ENCODE measurements at places on chromosomes 12 and 14. TPM values are rescaled to one million over a fixed set of nuclear protein-coding genes. Genes with fewer than 3 reads are reported as not detected.

Gene FAM181A
- not detected for total RNA-seq

Gene RFX4
- not detected for total RNA-seq

Gene MYF6
- not detected for total RNA-seq

Gene TAS2R31
- 3.0 TPM for total RNA-seq

Gene CMTM5
- total RNA-seq = not detected

Gene RTL1
- total RNA-seq = under 0.01 TPM

Gene ST8SIA1
- total RNA-seq = 11.3 TPM

Gene GPR162
- total RNA-seq = 5.8 TPM

Gene BCL2L2
- 15.8 TPM for total RNA-seq

Gene IL22
- not detected for total RNA-seq

Gene SLC7A7
- 2.5 TPM for total RNA-seq

Gene CCDC38
- total RNA-seq = not detected

Gene PRH2
- 0.63 TPM for total RNA-seq

Gene OR4E2
- total RNA-seq = not detected

Gene IFNG-AS1
- total RNA-seq = under 0.01 TPM

Gene SLC5A8
- not detected for total RNA-seq

Gene SMOC1
- total RNA-seq = 2.0 TPM

Gene ANGEL1
- total RNA-seq = 4.1 TPM

Gene CACNA1C
- 10.1 TPM for total RNA-seq

Gene OAS2
- 0.69 TPM for total RNA-seq

Gene CLBA1
- 6.7 TPM for total RNA-seq

Gene CCDC197
- total RNA-seq = not detected

Gene KRT77
- not detected for total RNA-seq

Gene PRKD1
- total RNA-seq = 8.4 TPM

Gene IGF1
- total RNA-seq = 2.7 TPM

Gene GNB3
- total RNA-seq = 2.0 TPM

Gene TEP1
- 12.0 TPM for total RNA-seq

Gene TUBA1C
- 124 TPM for total RNA-seq

Gene ACVR1B
- 11.8 TPM for total RNA-seq

Gene KRT79
- not detected for total RNA-seq

Gene COL2A1
- total RNA-seq = not detected

Gene PRB2
- total RNA-seq = not detected

Gene WDR89
- 12.4 TPM for total RNA-seq

Gene KRT82
- not detected for total RNA-seq

Gene OVCH1
- under 0.01 TPM for total RNA-seq

All from bronchial smooth muscle cell (primary cell).